Neuronal stem cell (in vitro differentiated cells): ENCODE measurements at places on chromosomes 5 and 9.

- no peak for DNase-seq
These were observed 89.9 kb upstream of the ADAMTSL1 start for GRCh38 chr9:18384066-18384465.

DNA sequence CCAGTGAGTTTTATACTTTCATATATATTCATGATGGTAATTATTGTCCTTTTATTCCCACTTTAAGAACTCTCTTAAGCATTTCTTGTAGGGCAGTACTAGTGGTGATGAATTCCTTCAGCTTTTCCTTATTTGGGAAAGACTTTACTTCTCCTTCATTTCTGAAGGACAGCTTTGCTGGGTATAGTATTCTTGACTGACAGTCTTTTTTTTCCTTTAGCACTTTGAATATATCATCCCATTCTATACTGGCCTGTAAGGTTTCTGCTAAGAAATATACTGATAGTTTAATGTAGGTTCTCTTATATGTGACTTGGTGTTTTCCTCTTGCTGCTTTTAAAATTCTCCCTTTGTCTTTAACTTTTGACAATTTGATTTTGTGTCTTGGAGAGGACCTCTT, 109.0 kb upstream of the FSTL4 start:
- DNase-seq, result no peak

GRCh38 chr9:120918931-120919842, 7.4 kb downstream of the TRAF1 start:
- no peak for DNase-seq

DNA sequence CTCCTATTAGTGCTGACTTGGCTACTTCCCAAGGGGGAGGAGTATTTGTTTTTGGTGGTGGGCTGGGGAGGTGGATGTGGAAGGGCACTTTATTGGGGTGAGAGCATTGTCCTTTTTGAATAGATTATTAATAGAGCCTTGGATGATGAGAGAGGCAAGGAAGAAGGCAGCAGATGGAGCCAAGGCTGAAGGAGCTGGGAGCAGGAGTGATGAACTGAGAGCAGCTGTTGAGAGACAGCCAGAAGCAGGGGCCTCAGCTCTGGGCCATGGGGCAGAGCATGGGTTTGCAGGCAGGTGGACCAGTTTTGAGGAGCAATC, 29.6 kb downstream of the RGS3 start:
- DNase-seq, result no peak

DNA sequence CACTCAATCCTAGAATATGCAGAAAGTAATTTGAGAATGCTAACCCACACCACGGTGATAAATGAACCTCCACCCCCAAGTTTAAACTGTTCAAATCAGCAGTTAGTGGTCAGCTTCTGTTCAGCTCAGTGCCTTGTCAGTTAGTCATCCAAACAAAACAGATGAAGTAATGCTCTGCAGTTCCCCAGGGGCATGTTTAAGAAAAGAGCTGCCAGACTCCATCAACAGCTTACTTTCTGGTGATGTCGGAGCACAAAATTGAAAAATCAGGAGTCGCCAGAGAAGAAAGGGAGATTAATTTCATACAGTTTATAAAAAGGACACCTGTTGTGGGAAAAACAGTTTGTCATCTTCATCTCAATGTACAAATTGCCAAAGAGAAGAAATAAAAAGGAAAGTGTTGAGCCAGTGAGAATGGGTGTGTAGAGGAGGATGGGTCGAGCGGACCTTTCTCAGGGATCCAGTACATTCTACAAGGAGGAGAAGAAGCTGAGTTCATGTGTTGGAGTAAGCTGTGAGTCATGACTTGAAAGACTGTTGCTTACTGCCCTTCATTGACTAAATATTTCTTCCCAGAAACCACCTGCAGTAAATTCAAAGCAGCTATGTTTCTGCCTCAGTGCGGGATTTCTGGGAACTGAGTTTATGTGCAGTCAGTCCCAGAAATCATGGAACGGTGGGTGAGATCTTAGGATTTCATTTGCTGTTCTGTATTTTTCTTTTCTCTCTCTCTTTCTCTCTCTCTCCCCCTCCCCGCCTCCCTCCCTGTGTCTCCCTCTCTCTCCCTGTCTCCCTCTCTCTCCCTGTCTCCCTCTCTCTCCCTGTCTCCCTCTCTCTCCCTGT, 13.7 kb downstream of the TRIO start:
- no peak for DNase-seq

GRCh38 chr5:122321921-122322320, 9.9 kb downstream of the SNCAIP start:
- DNase-seq, result no peak

GRCh38 chr5:26986985-26987384, 51.4 kb downstream of the CDH9 start:
- no peak for DNase-seq

- no peak for DNase-seq
These were observed 1043.2 kb downstream of the CDH18 start for GRCh38 chr5:18944771-18945170.

DNA sequence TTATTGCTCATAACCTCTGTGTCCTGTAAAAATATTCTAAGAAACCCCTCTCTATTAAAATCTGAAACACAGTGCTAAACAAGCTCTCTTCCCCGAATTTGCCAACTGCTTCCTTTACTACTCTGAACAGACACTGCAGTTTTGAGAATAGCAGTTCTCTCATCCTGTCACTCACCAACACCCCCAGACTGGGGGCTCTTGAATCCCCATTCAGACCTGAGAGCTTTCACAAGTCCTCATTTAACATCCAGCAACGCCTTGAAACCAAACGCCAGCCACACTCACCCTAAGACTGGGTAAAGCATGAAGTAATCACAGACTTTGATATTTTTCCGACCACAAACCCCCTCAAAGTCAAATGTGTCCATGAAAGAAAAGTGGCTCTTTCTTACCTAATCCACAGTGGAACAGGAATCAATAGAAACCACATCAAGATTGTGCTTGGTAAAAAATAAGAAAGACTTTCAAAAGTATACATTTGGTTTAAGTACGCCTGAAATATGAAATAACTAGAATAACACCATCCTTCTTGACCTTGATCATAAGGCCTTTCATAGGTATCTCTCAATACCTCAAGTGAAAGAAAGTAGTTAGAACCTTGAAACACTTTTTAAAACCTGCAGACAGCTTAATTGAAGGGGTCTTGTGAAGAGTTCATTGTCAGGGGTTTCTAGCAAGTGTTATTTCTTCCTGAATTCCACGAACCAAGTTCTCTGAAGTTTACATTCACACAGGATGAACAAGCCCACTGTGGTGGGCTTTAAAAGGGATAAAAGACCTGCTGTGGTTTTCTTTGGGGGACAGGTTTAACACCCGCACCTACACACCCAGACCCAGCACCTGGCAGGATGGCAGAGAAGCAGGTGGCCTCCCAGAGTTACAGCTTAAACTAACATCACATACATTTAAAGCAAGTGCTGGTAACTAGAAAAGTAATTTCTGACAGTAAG, 412.6 kb downstream of the MLLT3 start:
- DNase-seq, result no peak

DNA sequence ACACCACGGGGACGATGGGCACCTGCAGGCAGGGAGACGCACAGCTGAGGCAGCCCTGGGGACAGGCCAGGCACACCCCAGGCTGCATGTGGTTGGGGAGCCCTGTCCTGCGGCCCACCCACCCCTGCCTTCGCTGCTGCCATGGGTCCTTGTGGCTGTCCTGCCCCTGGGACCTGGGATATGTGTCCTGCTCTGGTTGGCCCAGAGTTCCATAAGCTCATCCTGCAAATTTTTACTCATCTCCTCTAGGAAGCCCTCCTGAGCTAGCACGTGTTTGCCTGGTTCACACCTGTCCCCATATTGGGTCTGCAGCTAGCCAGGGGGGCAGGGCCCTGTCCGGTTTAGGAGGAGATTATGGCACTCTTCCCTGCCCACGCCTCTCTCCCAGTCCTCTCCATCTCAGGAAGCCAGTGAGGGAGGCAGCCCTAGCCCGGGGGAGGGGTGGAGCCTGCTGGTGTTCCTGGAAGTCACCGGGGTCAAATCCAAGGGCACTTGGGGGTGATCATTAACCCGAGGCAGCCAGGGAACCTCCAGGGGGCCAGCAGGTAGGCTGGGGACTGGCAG, 12.2 kb downstream of the EGFL7 start:
- DNase-seq, result no peak

- no peak for DNase-seq
These were observed 233.0 kb downstream of the SGCD start for GRCh38 chr5:156560002-156560401.

GRCh38 chr5:96703384-96703920, 41.3 kb downstream of the CAST start:
- DNase-seq, result no peak

DNA sequence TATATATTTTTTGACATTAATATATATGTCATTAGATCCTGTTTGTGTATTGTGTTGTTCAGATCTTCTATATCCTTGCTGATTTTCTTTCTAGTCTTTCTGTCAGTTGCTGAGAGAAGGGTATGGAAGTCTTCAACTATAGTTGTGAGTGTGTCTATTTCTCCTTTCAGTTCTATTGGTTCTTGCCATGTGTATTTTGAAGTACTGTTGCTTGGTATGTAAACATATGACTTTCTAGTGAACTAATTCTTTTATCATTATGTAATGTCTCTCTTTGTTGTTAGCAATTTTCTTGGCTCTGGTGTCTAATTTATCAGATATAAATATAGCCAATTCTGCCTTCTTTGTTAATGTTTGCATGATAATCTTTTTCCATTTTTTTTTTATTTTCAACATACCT, 84.3 kb upstream of the CAST start:
- DNase-seq, result no peak

DNA sequence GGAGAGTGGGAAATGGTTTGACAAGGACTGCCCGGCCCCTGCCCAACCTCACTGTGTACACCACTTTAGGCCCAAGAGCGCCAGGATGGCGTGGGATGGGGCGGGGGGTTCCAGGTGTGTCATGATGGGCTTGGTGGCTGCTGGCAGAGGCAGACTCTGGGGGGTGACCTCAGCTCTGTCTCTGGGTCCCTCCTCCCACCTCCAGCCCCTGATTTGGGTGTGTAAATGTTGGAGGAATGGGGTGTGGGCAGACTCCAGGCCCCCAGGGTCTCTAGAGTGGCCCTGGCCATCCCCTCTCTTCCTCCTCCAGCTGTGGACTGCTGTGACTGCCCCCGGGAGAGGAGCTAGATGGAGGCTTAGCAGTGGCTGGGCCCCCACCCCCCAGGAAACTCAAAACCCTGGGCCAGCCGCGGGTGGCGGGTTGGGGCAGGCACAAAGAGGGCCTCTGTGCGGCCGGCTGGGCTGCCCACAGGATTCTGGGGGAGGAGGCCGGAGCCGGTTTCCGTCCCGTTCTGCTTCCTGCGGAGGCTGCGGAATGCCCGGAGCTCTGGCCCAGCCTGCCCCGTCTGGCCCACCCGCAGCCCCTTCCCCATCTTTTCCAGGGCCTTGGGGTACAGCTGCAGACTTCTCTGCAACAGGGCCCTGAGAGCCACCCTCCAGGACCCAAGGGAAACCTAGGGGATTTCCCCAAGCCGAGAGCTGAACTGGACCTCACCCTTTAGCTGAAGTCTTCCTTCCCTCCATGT, 23.1 kb downstream of the CXXC5 start:
- no peak for DNase-seq

GRCh38 chr5:16809010-16809394, 127.1 kb downstream of the MYO10 start:
- no peak for DNase-seq
